ENCODE measurements at places on chromosomes 6 and 20.

DNA sequence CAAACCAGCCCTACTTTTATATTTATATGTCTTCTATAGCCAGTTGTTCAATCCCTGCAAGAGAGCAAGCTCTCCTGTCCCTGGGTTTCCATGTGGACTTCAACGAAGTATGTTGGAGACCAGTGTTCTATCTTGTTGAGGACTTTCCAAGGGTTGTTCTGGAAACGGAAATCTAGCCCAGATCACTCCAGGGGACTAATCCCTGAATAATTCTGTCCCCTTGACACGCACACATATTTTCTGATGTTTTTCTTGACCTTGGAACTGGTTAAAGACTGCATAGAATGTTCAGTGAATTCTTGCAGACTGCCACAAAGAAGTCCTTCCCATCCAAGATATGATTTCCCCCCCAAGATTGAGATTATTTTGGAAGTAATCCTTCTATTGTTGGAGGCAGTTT, 9.5 kb upstream of the MYLK2 start:
- no peak for DNase-seq
- H3K36me3 ChIP-seq, result peaks cover 4% of the 10 kb centered on the region
- no peaks in the 10 kb centered on the region for H3K27me3 ChIP-seq
- no peak overlapping the region for H3K27ac ChIP-seq
- no peak overlapping the region for H3K4me3 ChIP-seq
- peaks cover 6% of the 10 kb centered on the region for H3K4me1 ChIP-seq

DNA sequence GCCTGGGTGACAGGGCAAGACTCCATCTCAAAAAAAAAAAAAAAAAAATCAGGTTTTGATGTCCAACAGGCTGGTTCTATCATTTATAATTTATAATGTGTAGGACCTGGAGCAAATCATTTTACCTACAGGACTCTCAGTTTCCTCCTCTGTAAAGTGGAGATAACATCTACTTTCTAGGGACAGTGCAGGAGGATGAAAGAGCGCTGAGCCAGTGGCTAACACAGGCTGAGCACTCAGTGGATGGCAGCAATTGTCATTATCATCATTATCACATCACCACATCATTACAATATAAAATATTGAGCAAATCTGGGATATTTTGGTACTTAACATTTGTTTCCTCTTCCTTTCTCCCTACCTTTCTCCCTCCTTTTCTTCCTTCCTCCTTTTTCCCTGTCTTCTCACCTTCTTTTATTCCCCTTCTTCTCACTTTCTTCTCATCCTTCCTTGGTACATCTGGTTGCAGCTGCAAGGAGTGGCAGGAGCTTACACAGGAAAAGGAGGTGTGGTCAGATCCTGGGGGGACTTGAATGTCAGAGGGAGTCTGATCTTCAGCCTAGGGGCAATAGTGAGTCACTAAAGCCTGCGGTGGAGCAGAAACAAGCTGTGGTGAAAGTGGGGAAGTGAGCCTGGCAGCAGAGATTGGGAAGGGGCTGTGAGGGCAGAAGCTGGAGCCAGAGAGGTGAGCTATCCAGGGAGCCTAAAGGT, 24.6 kb upstream of the CTNNBL1 start:
- H3K4me1 ChIP-seq, result peaks cover 11% of the 10 kb centered on the region
- peaks cover 49% of the 10 kb centered on the region for H3K27me3 ChIP-seq
- no peaks in the 10 kb centered on the region for H3K36me3 ChIP-seq
- H3K27ac ChIP-seq, result no peak overlapping the region
- DNase-seq, result peak; percentile 25

- H3K4me1 ChIP-seq, result peaks cover 89% of the 10 kb centered on the region
- DNase-seq, result no peak
- no peaks in the 10 kb centered on the region for H3K27me3 ChIP-seq
- H3K27ac ChIP-seq, result peak overlapping the region; percentile 50
- peak overlapping the region; percentile 51 for H3K4me3 ChIP-seq
- H3K36me3 ChIP-seq, result peaks cover 15% of the 10 kb centered on the region
Measured at GRCh38 chr6:142867988-142868812, 76.8 kb downstream of the HIVEP2 start.

DNA sequence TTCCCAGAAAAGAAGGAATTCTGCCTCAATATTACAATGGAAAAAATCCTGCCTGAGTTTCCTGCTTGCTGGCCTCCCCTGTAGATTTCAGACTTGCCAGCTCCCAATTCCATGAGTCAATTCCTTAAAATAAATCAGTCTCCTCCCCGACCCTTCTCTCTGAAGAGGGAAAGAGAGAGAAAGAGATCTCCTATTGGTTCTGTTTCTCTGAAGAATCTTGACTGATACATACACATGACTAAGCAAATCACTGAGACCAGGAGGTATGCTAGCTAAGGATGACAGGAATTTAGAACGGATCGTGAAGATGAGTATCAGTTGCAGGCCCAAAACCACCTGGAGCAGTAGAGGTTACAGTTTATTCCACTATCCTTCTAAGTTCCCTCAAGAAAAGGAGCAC, 11.3 kb upstream of the RBM24 start:
- H3K27me3 ChIP-seq, result peaks cover 9% of the 10 kb centered on the region
- H3K4me3 ChIP-seq, result no peak overlapping the region
- H3K4me1 ChIP-seq, result no peaks in the 10 kb centered on the region
- H3K27ac ChIP-seq, result no peak overlapping the region
- DNase-seq, result no peak

DNA sequence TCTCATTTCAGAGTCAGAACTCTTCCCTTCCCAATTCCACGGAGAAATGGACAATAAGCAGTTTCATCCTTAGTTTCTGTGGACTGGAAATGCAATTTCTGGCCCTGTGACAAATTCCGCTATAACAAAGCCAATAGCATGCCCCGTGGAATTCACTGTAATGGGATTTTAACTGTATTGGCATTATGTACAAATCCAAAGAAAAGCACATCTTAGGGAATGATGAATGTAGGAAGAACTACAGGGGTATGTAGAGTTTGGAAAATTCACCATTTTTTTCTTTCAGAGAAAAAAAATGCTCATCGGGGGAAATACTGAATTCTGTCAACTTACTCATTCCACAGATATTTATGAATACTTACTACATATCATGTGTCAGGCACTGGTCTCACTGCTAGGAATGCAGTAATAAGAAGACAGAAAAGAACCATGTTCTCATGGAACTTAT, 43.5 kb downstream of the KIF6 start:
- H3K4me3 ChIP-seq, result no peak overlapping the region
- no peaks in the 10 kb centered on the region for H3K4me1 ChIP-seq
- H3K27ac ChIP-seq, result no peak overlapping the region
- H3K27me3 ChIP-seq, result peaks cover 12% of the 10 kb centered on the region

- H3K4me1 ChIP-seq, result peaks cover 49% of the 10 kb centered on the region
- peaks cover 86% of the 10 kb centered on the region for H3K27me3 ChIP-seq
- H3K27ac ChIP-seq, result peak overlapping the region; percentile 33
- H3K4me3 ChIP-seq, result peak overlapping the region; percentile 70
- no peaks in the 10 kb centered on the region for H3K36me3 ChIP-seq
Measured at GRCh38 chr6:108114841-108115597, 40.5 kb upstream of the OSTM1 start.

- peaks cover 3% of the 10 kb centered on the region for H3K27me3 ChIP-seq
- H3K4me1 ChIP-seq, result peaks cover 31% of the 10 kb centered on the region
- peaks cover 17% of the 10 kb centered on the region for H3K36me3 ChIP-seq
- peak overlapping the region; percentile 82 for H3K27ac ChIP-seq
- no peak for DNase-seq
- H3K4me3 ChIP-seq, result peak overlapping the region; percentile 90
Measured at GRCh38 chr6:83860782-83861495, 1.4 kb downstream of the CYB5R4 start.

GRCh38 chr6:134315189-134315588, 2.7 kb downstream of the SGK1 start:
- peaks cover 30% of the 10 kb centered on the region for H3K27me3 ChIP-seq
- H3K27ac ChIP-seq, result no peak overlapping the region
- H3K4me3 ChIP-seq, result no peak overlapping the region
- H3K36me3 ChIP-seq, result peaks cover 2% of the 10 kb centered on the region
- DNase-seq, result no peak
- peaks cover 11% of the 10 kb centered on the region for H3K4me1 ChIP-seq

DNA sequence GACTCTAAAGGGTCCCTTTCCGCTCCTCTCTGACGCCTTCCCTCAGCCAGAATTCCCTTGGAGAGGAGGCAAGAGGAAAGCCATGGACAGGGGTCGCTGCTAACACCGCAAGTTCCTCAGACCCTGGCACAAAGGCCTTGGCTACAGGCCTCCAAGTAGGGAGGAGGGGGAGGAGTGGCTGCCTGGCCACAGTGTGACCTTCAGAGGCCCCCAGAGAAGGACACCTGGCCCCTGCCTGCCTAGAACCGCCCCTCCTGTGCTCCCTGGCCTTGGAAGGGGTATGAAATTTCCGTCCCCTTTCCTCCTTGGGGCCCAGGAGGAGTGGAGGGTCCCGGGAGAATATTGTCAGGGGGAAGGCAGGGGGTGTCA, 2.7 kb downstream of the VEGFA start:
- H3K27ac ChIP-seq, result peak overlapping the region; percentile 96
- no peak for DNase-seq
- peaks cover 52% of the 10 kb centered on the region for H3K4me1 ChIP-seq
- H3K4me3 ChIP-seq, result peak overlapping the region; percentile 94
- H3K36me3 ChIP-seq, result peaks cover 26% of the 10 kb centered on the region

DNA sequence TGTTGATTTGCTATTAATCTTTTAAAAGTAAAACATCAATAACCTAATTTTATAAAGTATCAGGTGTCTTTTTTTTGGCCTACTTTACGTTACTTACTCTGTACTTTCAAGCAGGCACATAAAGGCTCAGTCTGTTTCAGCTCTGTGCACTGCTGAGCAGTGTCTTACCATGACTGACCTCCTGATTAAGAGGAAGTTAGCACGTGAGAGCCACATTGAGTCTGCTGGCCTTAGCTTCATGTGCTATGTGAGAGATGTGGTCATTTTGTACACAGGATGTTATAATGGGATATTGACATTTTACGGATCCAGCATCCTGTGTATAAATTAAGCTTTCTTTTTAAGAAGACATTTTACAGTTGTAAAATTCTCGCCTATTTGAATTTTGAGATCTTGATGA, 31.9 kb downstream of the ARID1B start:
- H3K4me3 ChIP-seq, result peak overlapping the region; percentile 0
- peaks cover 16% of the 10 kb centered on the region for H3K36me3 ChIP-seq
- H3K4me1 ChIP-seq, result peaks cover 85% of the 10 kb centered on the region
- H3K27ac ChIP-seq, result peak overlapping the region; percentile 67
- H3K27me3 ChIP-seq, result no peaks in the 10 kb centered on the region

DNA sequence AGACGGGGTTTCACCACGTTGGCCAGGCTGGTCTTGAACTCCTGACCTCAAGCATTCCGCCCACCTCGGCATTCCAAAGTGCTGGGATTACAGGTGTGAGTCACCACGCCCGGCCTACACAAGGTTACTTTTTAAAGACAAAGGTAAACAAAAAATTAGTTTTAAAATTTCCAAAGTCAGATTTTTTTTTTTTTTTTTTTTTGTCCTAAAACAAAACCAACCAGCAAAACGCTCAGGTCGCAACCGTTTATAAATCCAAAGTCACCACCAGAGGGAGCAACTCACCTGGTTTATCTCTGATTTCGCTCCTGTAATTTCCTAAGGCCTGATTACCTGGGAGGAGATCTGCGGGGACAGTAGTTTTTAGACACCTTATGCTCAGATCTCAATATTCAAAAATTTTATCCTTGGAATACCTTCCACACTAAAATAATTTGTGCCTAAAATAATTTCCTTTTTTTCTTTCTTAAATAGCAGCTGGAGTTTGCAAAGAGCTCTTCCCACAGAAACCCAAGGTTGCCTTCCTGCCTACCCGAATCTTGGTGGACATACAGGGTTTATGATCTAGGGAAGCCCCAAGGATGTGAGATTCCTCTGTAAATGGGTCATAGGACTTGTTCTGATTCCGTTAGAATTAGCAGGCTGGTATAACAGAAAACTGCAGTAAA, 19.8 kb upstream of the TREM1 start:
- H3K27me3 ChIP-seq, result peaks cover 2% of the 10 kb centered on the region
- peak; percentile 51 for DNase-seq
- no peaks in the 10 kb centered on the region for H3K36me3 ChIP-seq
- H3K4me3 ChIP-seq, result no peak overlapping the region

DNA sequence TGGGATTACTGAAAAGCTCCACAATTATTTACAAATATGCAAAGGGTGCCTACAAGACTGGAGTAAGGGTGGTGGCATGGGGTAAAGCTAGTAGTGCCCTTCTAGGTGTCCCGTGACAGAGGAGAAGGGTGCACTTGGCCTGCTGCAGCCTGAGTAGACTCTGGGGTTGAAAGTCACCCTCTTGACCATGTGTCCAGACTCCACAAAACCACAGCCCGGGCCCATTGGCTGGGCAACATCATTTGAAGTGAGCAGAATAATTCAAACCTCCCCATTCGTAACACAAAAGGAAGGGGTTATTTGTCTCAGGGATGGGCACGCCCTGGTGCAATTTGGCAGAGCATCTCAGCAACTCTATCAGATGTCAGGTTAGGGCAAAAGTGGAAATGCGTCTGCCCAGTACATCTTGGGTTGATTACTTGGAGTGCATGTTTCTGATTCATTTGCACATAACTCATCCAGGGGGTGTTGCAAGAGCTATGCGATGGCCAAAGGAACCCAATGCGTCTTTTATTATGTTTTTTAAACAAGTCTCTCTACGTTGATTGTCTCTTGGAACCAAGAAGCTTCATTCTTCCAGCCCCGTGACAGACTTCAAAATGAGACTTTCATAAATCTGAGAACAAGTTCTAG, 56.7 kb downstream of the ISM1 start:
- peaks cover 2% of the 10 kb centered on the region for H3K36me3 ChIP-seq
- H3K4me3 ChIP-seq, result no peak overlapping the region
- H3K27ac ChIP-seq, result no peak overlapping the region
- no peak for DNase-seq
- H3K4me1 ChIP-seq, result no peaks in the 10 kb centered on the region
- H3K27me3 ChIP-seq, result peaks cover 3% of the 10 kb centered on the region

- no peaks in the 10 kb centered on the region for H3K36me3 ChIP-seq
- no peaks in the 10 kb centered on the region for H3K27me3 ChIP-seq
- H3K4me3 ChIP-seq, result no peak overlapping the region
- no peak for DNase-seq
Measured at GRCh38 chr6:87754828-87755227, 52.8 kb upstream of the AKIRIN2 start.

- H3K4me3 ChIP-seq, result peak overlapping the region; percentile 83
- peaks cover 60% of the 10 kb centered on the region for H3K4me1 ChIP-seq
- H3K36me3 ChIP-seq, result peaks cover 18% of the 10 kb centered on the region
- peaks cover 1% of the 10 kb centered on the region for H3K27me3 ChIP-seq
- no peak for DNase-seq
Measured at GRCh38 chr20:23361119-23361475, 885 bp upstream of the GZF1 start.

DNA sequence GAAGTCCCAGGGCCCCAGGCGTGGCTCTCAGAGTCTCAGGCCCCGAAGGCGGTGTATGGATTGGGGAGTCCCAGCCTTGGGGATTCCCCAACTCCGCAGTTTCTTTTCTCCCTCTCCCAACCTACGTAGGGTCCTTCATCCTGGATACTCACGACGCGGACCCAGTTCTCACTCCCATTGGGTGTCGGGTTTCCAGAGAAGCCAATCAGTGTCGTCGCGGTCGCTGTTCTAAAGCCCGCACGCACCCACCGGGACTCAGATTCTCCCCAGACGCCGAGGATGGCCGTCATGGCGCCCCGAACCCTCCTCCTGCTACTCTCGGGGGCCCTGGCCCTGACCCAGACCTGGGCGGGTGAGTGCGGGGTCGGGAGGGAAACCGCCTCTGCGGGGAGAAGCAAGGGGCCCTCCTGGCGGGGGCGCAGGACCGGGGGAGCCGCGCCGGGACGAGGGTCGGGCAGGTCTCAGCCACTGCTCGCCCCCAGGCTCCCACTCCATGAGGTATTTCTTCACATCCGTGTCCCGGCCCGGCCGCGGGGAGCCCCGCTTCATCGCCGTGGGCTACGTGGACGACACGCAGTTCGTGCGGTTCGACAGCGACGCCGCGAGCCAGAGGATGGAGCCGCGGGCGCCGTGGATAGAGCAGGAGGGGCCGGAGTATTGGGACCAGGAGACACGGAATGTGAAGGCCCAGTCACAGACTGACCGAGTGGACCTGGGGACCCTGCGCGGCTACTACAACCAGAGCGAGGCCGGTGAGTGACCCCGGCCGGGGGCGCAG, at the start of gene HLA-A:
Gene HLA-A (plus strand): TSS at position 258 of the 778 bp plus-strand sequence. CDS start 22 bp downstream, at position 280.
- peaks cover 43% of the 10 kb centered on the region for H3K36me3 ChIP-seq
- H3K27me3 ChIP-seq, result no peaks in the 10 kb centered on the region
- H3K27ac ChIP-seq, result peak within 1 kb of the TSS; percentile 99
- H3K4me1 ChIP-seq, result peaks cover 50% of the 10 kb centered on the region
